ENCODE measurements at places on chromosomes 1 and 21.

DNA sequence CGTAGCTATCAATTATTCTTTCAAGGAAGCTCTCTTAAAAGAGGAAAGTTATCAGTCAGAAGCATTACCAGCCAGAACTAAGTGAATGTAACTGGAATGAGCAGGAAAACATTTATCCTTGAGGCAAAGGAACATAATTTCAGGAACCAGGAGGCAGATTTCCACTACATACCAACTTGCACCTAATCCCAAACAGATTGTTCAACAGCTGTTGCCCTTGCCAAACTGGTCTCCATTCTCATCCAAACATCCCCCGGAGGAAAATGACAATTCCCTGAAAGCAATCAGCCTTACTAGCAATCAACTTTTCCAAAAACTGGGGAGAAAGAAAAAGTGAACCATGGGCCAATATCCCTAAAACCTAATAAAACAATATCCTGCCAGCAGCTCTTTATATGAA is 35.0 kb downstream of the ENAH start:
- peaks cover 2% of the 10 kb centered on the region for H3K27me3 ChIP-seq
- H3K36me3 ChIP-seq: peaks cover 4% of the 10 kb centered on the region
- H3K4me1 ChIP-seq: peaks cover 6% of the 10 kb centered on the region
- no peak overlapping the region for H3K27ac ChIP-seq
- H3K4me3 ChIP-seq: no peak overlapping the region

GRCh38 chr1:212118872-212119260 is 83.3 kb downstream of the DTL start:
- H3K4me3 ChIP-seq: peak overlapping the region; percentile 5
- H3K27me3 ChIP-seq: no peaks in the 10 kb centered on the region
- H3K27ac ChIP-seq: peak overlapping the region; percentile 16
- H3K36me3 ChIP-seq: peaks cover 6% of the 10 kb centered on the region
- no peak for DNase-seq

GRCh38 chr1:79549201-79549600 is 542.7 kb upstream of the ADGRL4 start:
- no peaks in the 10 kb centered on the region for H3K36me3 ChIP-seq
- H3K4me3 ChIP-seq: no peak overlapping the region
- H3K27ac ChIP-seq: no peak overlapping the region
- H3K4me1 ChIP-seq: no peaks in the 10 kb centered on the region

GRCh38 chr1:107264561-107264960 is 123.7 kb downstream of the NTNG1 start:
- H3K27ac ChIP-seq: no peak overlapping the region
- peaks cover 11% of the 10 kb centered on the region for H3K4me1 ChIP-seq
- peaks cover 1% of the 10 kb centered on the region for H3K27me3 ChIP-seq
- no peak overlapping the region for H3K4me3 ChIP-seq

- H3K4me3 ChIP-seq: no peak overlapping the region
- peak overlapping the region; percentile 61 for H3K27ac ChIP-seq
These were observed 55.7 kb upstream of the NADK start for GRCh38 chr1:1833916-1834325.

DNA sequence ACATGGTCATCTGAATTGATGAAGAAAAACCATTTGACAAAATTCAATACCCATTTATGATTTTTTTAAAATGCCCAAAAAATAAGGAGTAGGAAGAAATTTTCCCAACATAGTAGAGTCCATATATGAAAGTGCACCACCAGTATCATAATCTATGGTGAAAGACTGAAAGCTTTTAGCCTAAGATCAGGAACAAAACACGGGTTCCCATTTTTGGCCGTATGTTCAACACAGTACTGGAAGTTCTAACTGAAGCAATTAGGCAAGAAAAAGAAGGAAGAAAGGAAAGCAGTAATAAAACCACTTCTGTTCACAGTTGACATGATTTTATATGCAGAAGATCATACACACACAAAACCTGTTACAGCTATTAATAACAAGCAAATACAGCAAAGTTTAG is 227.8 kb upstream of the RAB4A start:
- no peaks in the 10 kb centered on the region for H3K36me3 ChIP-seq
- DNase-seq: no peak
- H3K27me3 ChIP-seq: peaks cover 1% of the 10 kb centered on the region
- H3K4me1 ChIP-seq: peaks cover 5% of the 10 kb centered on the region

DNA sequence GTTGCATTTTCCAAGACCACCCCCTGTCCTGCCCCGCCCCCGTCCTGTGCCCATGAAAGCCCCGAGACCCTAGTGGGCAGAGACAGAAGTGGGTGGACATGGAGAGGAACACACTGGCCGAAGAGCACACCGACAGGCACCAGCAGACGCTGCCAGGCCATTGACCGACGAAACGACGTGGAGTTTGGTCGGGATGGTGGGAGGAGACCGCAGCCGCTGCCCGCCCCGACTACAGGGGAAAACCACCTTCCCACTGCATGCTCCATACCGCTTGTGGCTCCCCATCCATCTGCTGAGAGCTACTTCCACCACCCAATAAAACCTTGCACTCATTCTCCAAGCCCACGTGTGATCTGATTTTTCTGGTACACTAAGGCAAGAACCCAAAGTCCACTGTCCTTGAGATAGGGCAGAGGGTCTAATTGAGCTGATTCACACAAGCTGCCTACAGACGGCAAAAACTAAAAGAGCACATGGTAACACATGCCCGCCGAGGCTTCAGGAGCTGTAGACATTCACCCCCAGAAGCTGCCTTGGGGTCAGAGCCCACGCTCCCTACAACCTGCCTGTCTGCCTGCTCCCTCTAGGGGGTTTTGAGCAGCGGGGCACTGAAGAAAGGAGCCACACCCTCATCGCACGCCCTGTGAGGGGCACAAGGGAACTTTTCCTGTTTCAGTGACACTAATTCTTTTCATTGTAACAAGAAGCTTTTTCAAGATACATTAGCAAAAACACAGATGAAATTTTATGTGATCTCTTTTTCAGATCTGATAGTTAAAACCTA is 81.2 kb upstream of the RAB3GAP2 start:
- no peaks in the 10 kb centered on the region for H3K4me1 ChIP-seq
- no peaks in the 10 kb centered on the region for H3K36me3 ChIP-seq
- H3K27ac ChIP-seq: no peak overlapping the region
- H3K27me3 ChIP-seq: no peaks in the 10 kb centered on the region
- DNase-seq: no peak

GRCh38 chr1:149979972-149980540 is 30.5 kb downstream of the OTUD7B start:
- peaks cover 22% of the 10 kb centered on the region for H3K4me1 ChIP-seq
- peaks cover 1% of the 10 kb centered on the region for H3K27me3 ChIP-seq
- H3K27ac ChIP-seq: no peak overlapping the region
- no peak overlapping the region for H3K4me3 ChIP-seq
- no peak for DNase-seq

DNA sequence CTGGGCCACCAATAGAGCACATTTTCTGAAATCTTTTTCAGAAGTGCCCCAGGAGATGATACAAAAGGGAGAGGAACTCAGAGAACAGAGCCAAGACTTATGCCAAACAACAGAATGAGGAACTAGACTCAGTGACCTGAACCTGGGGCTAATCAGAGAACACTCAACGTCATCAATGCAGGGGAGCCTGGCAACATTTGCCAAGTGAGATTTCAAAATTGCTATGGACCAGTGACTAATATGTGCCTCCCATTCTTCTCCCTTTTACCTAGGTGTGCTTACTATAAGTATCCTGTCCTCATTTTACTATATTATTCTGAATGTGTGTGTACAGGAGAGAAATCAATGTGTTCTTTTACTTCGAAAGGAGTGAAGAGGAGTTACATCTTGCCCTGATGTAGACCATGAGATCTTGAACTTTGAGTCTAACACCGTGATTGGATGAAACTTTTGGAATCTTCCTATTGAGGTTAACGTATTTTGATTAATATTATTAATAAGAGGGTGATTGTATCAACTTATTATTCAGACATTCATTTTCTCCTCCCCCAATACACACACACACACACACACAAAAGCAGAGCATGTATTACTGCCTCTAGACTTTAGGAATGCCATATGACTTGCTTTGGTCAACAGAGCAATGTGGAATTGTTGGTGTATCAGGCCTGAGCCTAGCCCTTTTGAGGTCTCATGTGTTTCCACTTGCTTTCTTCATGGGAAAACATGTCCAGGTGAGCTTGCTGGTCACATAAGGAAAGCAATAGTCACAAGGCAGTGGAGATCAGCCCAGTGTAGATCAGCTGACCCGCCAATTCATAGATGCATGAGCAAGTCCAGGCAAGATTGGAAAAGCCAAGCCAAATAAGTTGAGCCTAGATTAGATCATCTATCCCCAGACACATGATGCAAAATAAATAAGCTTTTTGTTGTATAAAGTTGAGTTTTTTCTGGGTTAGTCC is 80.3 kb upstream of the ETS2 start:
- no peaks in the 10 kb centered on the region for H3K4me1 ChIP-seq
- peaks cover 5% of the 10 kb centered on the region for H3K36me3 ChIP-seq
- H3K27me3 ChIP-seq: peaks cover 2% of the 10 kb centered on the region
- no peak for DNase-seq
- no peak overlapping the region for H3K27ac ChIP-seq

- peaks cover 11% of the 10 kb centered on the region for H3K4me1 ChIP-seq
- H3K36me3 ChIP-seq: no peaks in the 10 kb centered on the region
- peak; percentile 30 for DNase-seq
- peak overlapping the region; percentile 63 for H3K4me3 ChIP-seq
- peaks cover 16% of the 10 kb centered on the region for H3K27me3 ChIP-seq
These were observed 56.4 kb downstream of the AJAP1 start for GRCh38 chr1:4710592-4711415.

DNA sequence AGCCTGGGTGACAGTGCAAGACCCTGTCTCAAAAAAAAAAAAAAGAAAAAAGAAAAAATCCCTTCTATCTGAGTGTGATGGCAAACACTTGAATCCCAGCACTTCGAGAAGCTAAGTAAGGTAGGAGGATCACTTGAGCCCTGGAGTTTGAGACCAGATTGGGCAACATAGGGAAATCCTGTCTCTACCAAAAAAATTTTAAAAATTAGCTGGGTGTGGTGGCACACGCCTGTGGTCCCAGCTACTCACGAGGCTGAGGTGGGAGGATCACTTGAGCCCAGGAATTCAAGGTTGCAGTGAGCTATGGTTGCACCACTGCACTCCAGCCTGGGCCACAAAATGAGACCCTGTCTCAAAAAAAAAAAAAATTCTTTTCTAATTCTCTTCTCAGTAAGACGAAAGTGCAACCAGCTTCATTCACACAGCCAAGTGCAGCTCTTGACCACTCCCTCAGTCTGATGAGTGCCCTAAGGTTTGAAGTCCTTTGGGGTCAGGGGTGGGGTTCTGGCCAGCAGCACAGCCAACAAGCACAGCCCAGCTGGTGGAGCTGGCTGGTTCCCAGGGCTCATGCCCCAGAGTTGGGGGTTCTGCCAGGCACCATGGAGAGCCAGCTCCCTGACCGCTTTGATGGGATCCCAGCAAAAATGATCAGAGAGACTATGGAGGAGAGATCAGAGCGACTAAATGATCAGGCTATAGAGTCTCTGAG is 8.0 kb downstream of the SLC2A5 start:
- no peaks in the 10 kb centered on the region for H3K4me1 ChIP-seq
- H3K4me3 ChIP-seq: no peak overlapping the region
- peaks cover 1% of the 10 kb centered on the region for H3K27me3 ChIP-seq
- H3K36me3 ChIP-seq: no peaks in the 10 kb centered on the region

DNA sequence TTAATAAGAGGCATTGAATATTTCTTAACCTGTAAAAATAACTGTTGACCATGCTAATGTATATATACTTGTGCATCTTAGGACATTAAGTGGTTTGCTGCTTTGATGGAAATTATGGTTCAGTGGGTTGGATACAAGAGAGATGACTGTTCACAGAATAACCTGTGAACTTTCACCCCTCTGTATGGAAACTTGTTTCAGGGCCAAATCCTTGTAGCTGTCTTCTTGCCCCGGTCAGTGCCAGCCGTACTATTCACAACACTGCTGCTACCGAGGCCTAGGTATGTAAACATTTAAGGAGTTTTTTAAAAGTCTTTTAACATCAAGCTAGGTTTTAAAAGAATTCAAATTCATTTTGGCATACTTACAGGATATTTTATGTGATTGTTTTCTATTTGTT is 16.1 kb downstream of the DONSON start:
- H3K27me3 ChIP-seq: no peaks in the 10 kb centered on the region
- H3K27ac ChIP-seq: no peak overlapping the region
- DNase-seq: no peak
- no peaks in the 10 kb centered on the region for H3K4me1 ChIP-seq

DNA sequence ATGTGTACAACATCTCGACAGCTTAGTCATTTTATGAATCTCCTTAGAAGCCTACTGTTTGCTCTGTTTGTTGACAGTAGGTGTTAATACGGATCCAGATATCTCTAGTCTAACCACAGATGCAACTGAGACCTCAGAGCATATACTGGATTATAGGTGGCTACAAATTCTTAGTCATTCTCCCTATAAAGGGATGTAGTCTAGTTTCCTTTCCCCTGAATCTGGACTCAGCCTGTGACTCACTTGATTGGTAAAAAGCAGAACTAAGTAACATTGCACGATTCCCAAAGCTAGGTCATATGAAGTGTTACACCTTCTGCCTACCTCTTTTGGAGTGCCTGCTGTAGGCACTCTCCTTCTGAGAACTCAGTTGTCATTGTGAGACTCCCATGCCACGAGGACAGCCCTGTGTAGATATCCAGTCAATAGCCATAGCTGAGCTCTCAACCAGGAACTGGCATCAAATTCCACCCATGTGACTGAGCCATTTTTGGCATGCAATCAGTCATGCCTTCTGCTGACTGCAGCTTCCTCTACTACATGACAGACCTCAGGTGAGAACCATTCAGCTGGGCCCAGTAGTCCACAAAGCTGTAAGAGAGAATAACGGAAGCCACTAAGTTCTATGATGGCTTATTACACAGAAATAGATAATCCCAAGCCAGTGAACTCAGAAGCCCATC is 135.9 kb upstream of the CHRM3 start:
- DNase-seq: no peak
- no peaks in the 10 kb centered on the region for H3K36me3 ChIP-seq
- no peak overlapping the region for H3K4me3 ChIP-seq

- DNase-seq: no peak
- H3K36me3 ChIP-seq: no peaks in the 10 kb centered on the region
- no peak overlapping the region for H3K4me3 ChIP-seq
- peaks cover 3% of the 10 kb centered on the region for H3K4me1 ChIP-seq
These were observed 18.3 kb upstream of the IL6R start for GRCh38 chr1:154386643-154387352.

DNA sequence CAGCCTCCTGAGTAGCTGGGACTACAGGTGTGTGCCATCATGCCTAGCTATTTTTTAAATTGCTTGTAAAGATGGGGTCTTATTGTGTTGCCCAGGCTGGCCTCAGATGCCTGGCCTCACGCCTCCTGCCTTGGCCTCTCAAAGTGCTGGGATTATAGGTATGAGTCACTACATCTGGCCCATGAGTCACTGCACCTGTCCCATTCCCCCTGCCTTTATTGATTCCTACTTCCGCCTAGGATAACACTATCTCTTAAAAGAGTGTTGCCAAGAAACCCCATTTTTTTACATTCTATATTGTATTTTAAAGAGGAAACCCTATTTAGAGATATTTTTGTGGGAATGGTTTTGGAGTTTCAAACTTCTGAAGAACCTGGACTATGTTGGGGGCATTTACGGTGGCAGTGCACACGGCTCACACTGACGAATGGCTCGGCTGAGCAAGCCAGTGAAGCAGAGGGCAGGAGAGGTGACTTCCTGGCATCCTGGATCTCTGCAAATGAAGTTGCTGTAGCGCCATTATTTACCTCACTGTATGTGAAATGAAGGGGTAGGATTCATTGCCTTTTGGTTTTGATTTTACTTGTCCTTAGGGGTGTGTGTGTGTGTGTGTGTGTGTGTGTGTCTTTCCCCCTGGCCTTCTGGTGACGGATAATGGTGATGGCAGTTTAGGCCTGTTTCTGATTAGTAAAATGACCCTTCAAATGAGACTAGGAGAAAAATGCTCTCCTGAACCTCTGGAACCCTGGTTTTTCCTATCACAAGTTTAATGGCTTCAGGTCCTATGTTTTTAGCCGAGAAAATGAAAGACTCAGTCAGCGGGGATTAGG is 22.5 kb downstream of the KIF26B start:
- peaks cover 4% of the 10 kb centered on the region for H3K27me3 ChIP-seq
- peaks cover 20% of the 10 kb centered on the region for H3K4me1 ChIP-seq
- no peak overlapping the region for H3K27ac ChIP-seq
- peaks cover 5% of the 10 kb centered on the region for H3K36me3 ChIP-seq
- DNase-seq: no peak

Measured in endothelial cell (in vitro differentiated cells).